Adrenal gland (tissue), 19 donors: ENCODE measurements at places on chromosomes 5 and 9. TPM values are rescaled to one million over a fixed set of nuclear protein-coding genes. Genes with fewer than 3 reads are reported as not detected.

GPR151 gene
- total RNA-seq: not detected

LECT2 gene
- total RNA-seq: not detected

- no peaks in the 10 kb centered on the region for H3K27me3 ChIP-seq
- no peaks in the 10 kb centered on the region for H3K4me1 ChIP-seq
- DNase-seq: no peak
- no peak overlapping the region for H3K27ac ChIP-seq
- H3K36me3 ChIP-seq: peaks cover 2% of the 10 kb centered on the region
- no peak overlapping the region for H3K4me3 ChIP-seq
These were observed 142.6 kb downstream of the TARS1 start for GRCh38 chr5:33583332-33583731.

SLC34A1 gene
- not detected for total RNA-seq

- peak; percentile 63 for DNase-seq
- no peak overlapping the region for H3K27ac ChIP-seq
- no peaks in the 10 kb centered on the region for H3K36me3 ChIP-seq
- no peaks in the 10 kb centered on the region for H3K27me3 ChIP-seq
- no peaks in the 10 kb centered on the region for H3K4me1 ChIP-seq
These were observed 65.1 kb upstream of the IQGAP2 start for GRCh38 chr5:76337953-76338451.

ITGA1 gene
- 371 TPM for total RNA-seq

DMGDH gene
- 10.1 TPM for total RNA-seq

FOXD4L6 gene
- not detected for total RNA-seq

ZNF883 gene
- 0.50 TPM for total RNA-seq

DNA sequence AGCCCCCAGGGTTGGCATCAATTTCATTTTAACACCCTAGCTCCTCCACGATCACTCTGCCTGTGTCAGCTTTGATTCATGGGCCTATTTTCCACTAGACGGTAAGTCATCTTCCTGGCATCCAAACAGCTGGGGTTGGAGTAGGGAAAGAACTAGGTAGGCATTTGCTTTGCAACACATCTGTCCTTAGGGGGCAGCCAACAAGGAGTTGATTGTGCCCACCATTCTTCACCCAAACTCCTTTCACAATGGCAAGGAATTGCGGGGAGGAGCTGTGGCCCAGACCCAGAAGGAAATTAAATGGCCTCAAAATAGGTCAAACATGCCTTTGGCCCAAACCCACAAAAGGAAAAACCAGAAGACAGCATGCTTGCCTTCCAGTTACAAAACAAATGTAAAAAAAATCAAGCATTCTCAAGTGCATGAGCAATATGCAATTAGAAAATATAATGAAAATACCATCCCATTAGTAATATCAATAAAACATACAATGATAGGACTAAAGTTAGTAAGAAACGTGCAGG, 71.8 kb downstream of the NRG2 start:
- H3K4me1 ChIP-seq: no peaks in the 10 kb centered on the region
- no peaks in the 10 kb centered on the region for H3K27me3 ChIP-seq
- peak; percentile 48 for DNase-seq
- H3K4me3 ChIP-seq: no peak overlapping the region

FIBCD1 gene
- 25.7 TPM for total RNA-seq

KIAA0825 gene
- 3.0 TPM for total RNA-seq

GRCh38 chr5:157548513-157549282, 26.9 kb downstream of the ADAM19 start:
- H3K27ac ChIP-seq: no peak overlapping the region
- peaks cover 17% of the 10 kb centered on the region for H3K4me1 ChIP-seq
- H3K27me3 ChIP-seq: no peaks in the 10 kb centered on the region
- H3K36me3 ChIP-seq: no peaks in the 10 kb centered on the region
- no peak overlapping the region for H3K4me3 ChIP-seq

DNA sequence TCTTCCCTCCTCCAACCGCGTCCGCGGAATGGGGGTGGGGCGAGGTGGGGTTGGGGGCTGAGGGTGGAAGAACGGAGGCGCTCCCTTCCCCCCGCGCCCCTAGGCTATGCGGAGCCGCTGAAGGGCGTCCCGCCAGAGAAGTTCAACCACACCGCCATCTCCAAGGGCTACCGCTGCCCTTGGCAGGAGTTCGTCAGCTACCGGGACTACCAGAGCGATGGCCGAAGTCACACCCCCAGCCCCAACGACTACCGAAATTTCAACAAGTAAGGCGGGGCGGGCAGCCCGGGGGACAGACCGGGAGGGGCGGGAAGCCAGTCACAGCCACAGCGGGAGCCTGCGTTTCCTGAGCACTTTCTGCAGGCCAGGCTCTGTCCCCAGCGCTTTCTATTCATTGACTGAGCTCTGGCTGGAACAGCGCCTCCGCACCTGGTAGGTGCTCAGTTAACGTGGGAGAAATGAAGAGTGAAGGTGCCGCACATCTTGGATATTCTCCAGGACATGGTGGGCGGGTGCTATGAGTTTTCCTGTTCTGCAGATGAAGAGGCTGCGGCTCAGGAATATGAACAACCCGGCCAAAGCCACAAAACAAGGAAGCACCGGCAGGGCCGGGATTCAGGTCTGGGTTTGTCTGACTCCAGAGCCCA, 11.3 kb downstream of the MYOZ3 start:
- H3K27me3 ChIP-seq: no peaks in the 10 kb centered on the region
- peaks cover 20% of the 10 kb centered on the region for H3K4me1 ChIP-seq
- H3K4me3 ChIP-seq: no peak overlapping the region
- no peak overlapping the region for H3K27ac ChIP-seq

DNA sequence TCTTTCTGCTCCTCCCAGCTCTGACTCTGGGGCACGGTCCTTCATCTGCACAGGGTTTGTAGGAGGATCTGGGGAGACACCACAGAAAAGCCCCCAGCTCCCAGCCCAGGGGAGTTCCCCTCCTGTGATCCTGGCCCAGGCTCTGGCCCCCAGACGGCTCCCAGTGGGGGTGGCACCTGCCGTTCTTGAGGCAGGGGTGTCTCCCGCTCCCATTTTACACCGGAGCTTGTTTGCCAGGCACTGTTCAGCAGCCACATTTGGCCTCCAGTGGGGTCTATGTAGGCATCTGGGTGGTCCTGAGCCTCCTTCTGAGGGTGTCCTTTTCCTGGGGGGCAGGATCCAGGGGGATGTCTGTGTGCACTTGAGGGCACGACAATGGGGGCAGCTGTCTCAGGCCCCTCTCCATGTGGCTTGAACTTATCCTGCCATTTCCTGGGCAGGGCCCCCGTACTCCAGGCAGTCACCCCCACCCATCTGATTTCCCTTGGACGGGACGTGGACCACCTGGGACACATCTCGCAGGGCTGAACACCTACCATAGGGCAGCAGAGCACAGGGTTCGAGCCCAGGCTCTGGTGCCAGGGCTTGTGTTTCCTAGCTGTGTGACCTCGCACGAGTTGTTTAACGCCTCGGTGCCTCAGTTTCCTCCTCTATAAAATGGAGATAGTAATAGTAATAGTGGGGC, 275.0 kb upstream of the MVB12B start:
- H3K36me3 ChIP-seq: no peaks in the 10 kb centered on the region
- H3K4me3 ChIP-seq: no peak overlapping the region
- no peak overlapping the region for H3K27ac ChIP-seq
- H3K27me3 ChIP-seq: peaks cover 4% of the 10 kb centered on the region
- no peaks in the 10 kb centered on the region for H3K4me1 ChIP-seq
- DNase-seq: no peak

GPR21 gene
- total RNA-seq: 0.58 TPM

DNA sequence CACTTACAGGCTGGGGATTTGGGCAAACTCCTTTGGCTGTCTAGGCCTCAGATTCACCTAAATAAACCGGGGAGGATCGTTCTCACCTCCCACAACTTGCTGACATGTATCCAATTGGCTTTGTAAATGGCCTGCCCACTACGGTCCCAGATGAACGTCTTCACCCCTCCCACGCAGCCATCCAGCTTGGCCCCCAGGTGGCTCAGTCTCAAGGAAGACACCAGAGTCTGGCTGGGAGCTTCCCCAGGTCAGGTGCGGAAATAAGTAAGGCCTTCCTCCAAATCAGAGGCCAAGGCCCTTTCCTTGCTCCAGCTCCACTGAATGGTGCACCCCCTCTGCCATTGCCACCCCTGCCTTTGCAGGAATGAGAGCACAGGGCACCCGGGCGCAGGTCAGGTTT, 11.4 kb downstream of the CIZ1 start:
- H3K4me3 ChIP-seq: no peak overlapping the region
- H3K36me3 ChIP-seq: no peaks in the 10 kb centered on the region
- no peak overlapping the region for H3K27ac ChIP-seq
- peaks cover 26% of the 10 kb centered on the region for H3K4me1 ChIP-seq
- DNase-seq: no peak

- H3K27ac ChIP-seq: peak overlapping the region; percentile 75
- no peaks in the 10 kb centered on the region for H3K27me3 ChIP-seq
- peaks cover 33% of the 10 kb centered on the region for H3K4me1 ChIP-seq
- no peak overlapping the region for H3K4me3 ChIP-seq
- H3K36me3 ChIP-seq: no peaks in the 10 kb centered on the region
These were observed 83.3 kb downstream of the PRRT1B start for GRCh38 chr9:131628459-131629225.

- H3K4me3 ChIP-seq: no peak overlapping the region
- H3K36me3 ChIP-seq: no peaks in the 10 kb centered on the region
- H3K4me1 ChIP-seq: no peaks in the 10 kb centered on the region
- H3K27me3 ChIP-seq: no peaks in the 10 kb centered on the region
- DNase-seq: no peak
- H3K27ac ChIP-seq: no peak overlapping the region
These were observed 2177.9 kb upstream of the C9orf72 start for GRCh38 chr9:29751226-29751625.

DNA sequence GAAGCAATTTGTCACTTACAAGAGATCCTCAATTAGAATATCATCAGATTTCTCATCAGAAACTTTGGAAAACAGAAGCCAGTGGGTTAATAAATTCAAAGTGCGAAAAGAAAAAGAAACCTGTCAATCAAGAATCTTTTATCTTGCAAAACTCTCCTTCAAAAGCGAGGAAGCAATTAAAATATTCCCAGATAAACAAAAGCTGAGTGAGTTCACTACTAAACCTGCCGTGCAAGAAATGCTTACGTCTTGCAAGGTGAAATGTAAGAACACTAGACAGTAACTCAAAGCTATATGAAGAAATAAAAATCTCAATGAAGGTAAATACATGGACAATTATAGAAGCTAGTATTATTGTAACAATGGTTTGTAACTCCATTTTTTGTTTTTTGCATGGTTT, 62.8 kb upstream of the IL33 start:
- no peaks in the 10 kb centered on the region for H3K4me1 ChIP-seq
- H3K27me3 ChIP-seq: no peaks in the 10 kb centered on the region
- H3K4me3 ChIP-seq: no peak overlapping the region
- no peak overlapping the region for H3K27ac ChIP-seq
- no peaks in the 10 kb centered on the region for H3K36me3 ChIP-seq
- no peak for DNase-seq
